ENCODE measurements at places on chromosomes 6 and 20. TPM values are rescaled to one million over a fixed set of nuclear protein-coding genes. Genes with fewer than 3 reads are reported as not detected.

GRCh38 chr6:46299253-46299652 is 128.5 kb upstream of the ENPP5 start:
- no peak overlapping the region for H3K27ac ChIP-seq
- H3K36me3 ChIP-seq = no peaks in the 10 kb centered on the region
- no peak overlapping the region for H3K4me3 ChIP-seq
- no peaks in the 10 kb centered on the region for H3K27me3 ChIP-seq
- H3K4me1 ChIP-seq = no peaks in the 10 kb centered on the region

- no peak overlapping the region for H3K27ac ChIP-seq
- no peaks in the 10 kb centered on the region for H3K4me1 ChIP-seq
- no peaks in the 10 kb centered on the region for H3K36me3 ChIP-seq
- no peaks in the 10 kb centered on the region for H3K27me3 ChIP-seq
- H3K4me3 ChIP-seq = no peak overlapping the region
- DNase-seq = no peak
Observed at GRCh38 chr20:51365670-51366069, 176.8 kb downstream of the NFATC2 start.

GRCh38 chr6:142485256-142485655 is 183.4 kb downstream of the ADGRG6 start:
- H3K27me3 ChIP-seq = no peaks in the 10 kb centered on the region
- no peak for DNase-seq
- no peak overlapping the region for H3K27ac ChIP-seq
- no peak overlapping the region for H3K4me3 ChIP-seq

DNA sequence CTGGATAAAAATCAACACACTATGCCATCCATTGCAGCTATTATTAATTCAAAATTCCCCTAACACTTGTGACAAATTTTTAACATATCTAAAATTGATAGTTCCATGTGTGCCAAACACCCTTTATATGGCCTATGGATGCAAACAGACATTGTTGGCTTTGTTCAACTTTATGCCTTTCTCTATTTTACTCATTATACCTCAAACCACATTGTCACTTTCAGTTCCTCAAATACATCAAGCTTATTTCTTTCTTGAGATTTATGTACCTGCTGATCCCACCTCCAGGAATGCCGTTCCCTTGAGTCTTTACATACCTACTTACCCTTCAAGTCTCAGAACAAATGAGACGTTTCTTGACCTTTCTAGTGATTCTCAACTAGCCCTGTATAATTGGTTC is 193.5 kb upstream of the PLN start:
- no peaks in the 10 kb centered on the region for H3K27me3 ChIP-seq
- no peaks in the 10 kb centered on the region for H3K4me1 ChIP-seq
- H3K36me3 ChIP-seq = no peaks in the 10 kb centered on the region
- H3K4me3 ChIP-seq = no peak overlapping the region
- H3K27ac ChIP-seq = no peak overlapping the region

GRCh38 chr6:106882601-106883518 is 91.7 kb downstream of the CD24 start:
- no peaks in the 10 kb centered on the region for H3K36me3 ChIP-seq
- H3K27ac ChIP-seq = no peak overlapping the region
- no peak for DNase-seq
- no peaks in the 10 kb centered on the region for H3K27me3 ChIP-seq
- no peak overlapping the region for H3K4me3 ChIP-seq

DNA sequence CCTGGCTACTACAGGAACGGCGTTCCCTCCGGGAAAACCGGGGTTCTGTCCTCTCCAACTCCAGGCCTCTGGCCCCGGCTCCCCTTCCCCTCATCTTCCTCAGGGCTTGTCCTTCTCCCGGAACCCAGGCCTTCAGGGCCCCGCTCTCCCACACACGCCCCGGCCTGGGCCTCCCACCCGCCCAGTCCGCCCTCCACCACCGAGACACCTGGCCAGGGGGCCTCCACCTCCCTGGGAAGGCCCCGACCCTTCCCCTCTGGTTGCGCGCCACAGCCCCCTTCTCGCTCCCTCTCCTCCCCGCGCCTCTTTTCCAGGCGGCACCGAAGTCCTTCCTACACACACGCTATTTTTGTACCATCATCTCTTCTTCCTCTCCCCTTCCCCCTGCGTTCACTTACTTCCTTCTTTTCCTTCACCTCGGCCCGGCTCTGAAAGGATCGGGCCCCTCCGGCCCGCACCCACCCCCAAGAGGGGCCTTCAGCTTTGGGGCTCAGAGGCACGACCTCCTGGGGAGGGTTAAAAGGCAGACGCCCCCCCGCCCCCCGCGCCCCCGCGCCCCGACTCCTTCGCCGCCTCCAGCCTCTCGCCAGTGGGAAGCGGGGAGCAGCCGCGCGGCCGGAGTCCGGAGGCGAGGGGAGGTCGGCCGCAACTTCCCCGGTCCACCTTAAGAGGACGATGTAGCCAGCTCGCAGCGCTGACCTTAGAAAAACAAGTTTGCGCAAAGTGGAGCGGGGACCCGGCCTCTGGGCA is 1.3 kb upstream of the SIRPA start:
- DNase-seq = no peak
- H3K4me1 ChIP-seq = peaks cover 2% of the 10 kb centered on the region
- no peaks in the 10 kb centered on the region for H3K36me3 ChIP-seq
- no peak overlapping the region for H3K27ac ChIP-seq
- H3K27me3 ChIP-seq = peaks cover 20% of the 10 kb centered on the region

DNA sequence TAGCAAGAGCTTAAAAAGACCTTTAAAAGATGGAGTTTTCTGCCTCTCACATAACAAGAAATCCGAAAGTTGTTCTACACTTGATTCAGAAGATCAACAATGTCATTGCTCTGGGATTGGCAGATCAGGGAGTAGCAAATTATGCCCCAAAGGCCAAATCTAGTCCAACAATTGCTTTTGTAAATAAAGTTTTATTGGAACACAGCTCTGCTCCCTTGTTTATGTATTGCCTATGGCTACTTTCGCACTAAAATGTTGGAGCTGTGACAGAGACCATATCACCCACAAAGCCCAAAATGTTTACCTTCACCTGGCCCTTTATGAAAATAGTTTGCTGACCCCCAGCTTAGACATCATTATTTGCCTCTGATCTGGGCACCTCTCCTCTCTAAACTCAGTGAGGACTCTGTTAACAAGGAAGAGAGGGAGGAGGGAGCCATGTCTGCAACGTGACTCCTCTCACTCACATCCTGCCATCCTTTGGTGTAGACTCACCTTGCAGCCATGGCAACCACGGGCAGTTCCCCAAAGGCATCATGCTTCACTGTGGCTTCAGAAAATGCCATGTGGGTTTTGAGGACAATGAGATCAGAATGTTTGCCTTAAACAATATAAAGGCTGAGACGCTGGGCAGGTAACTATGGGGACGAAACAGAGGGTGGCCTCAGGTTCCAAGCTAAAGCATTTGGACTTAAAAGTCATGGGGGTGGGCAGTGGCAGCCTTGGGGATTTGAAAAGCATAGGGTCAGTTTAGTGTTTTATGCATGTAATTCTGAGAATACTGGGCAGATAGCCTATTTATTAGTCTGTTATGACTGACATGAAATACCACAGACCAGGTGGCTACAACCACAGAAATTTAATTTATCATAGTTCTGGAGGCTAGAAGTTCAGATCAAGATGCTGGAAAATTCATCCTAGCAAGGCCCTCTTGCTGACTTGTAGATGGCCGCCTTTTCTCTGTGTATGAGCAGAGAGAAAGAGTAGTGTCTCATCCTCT is 149.7 kb upstream of the TNFAIP3 start:
- H3K27me3 ChIP-seq = no peaks in the 10 kb centered on the region
- H3K4me3 ChIP-seq = no peak overlapping the region
- peak overlapping the region; percentile 72 for H3K27ac ChIP-seq
- no peaks in the 10 kb centered on the region for H3K36me3 ChIP-seq
- peaks cover 23% of the 10 kb centered on the region for H3K4me1 ChIP-seq

GRCh38 chr6:150725795-150726194 is 126.1 kb downstream of the PLEKHG1 start:
- no peak for DNase-seq
- no peaks in the 10 kb centered on the region for H3K36me3 ChIP-seq
- no peaks in the 10 kb centered on the region for H3K27me3 ChIP-seq
- H3K4me1 ChIP-seq = peaks cover 2% of the 10 kb centered on the region

- no peak overlapping the region for H3K27ac ChIP-seq
- DNase-seq = no peak
- H3K4me3 ChIP-seq = no peak overlapping the region
- H3K36me3 ChIP-seq = no peaks in the 10 kb centered on the region
Observed at GRCh38 chr6:138540468-138540867, 41.2 kb upstream of the NHSL1 start.

- no peaks in the 10 kb centered on the region for H3K4me1 ChIP-seq
- no peaks in the 10 kb centered on the region for H3K36me3 ChIP-seq
- no peak for DNase-seq
- no peak overlapping the region for H3K27ac ChIP-seq
- peaks cover 22% of the 10 kb centered on the region for H3K27me3 ChIP-seq
Observed at GRCh38 chr6:166005944-166006899, 161.4 kb downstream of the TBXT start.

DNA sequence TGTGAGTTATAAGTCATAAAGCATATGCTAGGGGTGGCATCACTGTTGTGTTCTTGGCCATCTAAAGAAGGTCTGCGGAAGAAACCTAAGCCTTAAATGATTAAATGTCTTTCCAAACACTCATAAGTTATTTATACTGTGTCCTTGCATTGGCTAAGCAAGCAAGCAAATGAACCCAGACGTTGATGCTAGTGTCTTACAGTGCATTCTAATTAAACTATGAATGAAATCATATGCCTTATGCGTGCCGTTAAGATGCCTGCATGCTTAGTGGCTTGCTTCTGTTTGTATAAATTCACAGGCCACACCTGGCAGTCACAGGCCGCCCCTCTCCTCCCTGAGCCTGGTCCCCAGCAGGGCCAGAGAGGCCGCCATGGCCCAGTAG is 49.9 kb downstream of the RIN2 start:
- no peaks in the 10 kb centered on the region for H3K36me3 ChIP-seq
- no peak overlapping the region for H3K27ac ChIP-seq
- H3K27me3 ChIP-seq = no peaks in the 10 kb centered on the region
- no peaks in the 10 kb centered on the region for H3K4me1 ChIP-seq

DNA sequence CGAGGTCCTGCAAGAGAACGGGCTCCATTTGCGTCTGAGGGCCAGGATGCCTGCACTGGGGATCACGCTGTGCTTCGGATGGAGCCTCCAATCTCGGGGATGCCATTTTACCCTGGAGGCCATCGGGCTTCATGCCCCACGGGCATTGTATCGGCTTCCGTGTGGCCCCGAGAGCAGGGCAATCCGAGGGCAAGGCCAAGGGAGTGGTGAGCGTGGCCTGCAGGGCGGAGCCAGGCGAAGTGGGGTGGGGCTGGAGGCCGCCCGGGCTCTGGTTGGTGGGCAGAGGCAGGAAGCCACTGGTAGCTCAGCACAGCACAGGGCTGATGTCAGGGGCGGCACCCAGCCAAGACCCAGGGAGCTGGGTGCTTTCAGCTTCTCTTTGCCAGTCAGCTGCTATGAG is 57.5 kb upstream of the BHLHE23 start:
- no peak for DNase-seq
- H3K4me3 ChIP-seq = no peak overlapping the region
- H3K27ac ChIP-seq = no peak overlapping the region
- peaks cover 29% of the 10 kb centered on the region for H3K27me3 ChIP-seq

DNA sequence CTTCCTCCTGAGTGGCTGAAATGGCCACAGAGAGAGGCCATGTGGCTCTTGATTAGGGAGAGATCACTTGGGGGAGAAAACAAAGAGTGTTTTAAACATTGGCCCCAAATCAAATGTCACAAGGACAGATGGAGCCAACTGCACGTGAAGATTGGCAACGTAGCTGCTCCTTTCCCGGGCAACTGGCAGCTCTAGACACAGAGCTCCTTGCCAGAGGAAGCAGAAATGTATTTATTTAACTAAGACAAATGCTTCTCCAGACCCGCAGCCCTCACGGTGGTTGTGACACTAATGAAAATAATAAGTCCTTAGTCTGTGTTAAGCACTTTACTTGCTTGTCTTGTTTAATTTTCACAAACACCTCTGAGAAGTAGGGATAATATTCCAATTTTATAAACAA is 49.6 kb upstream of the DSN1 start:
- H3K27me3 ChIP-seq = no peaks in the 10 kb centered on the region
- H3K36me3 ChIP-seq = no peaks in the 10 kb centered on the region
- H3K27ac ChIP-seq = no peak overlapping the region

- H3K4me1 ChIP-seq = no peaks in the 10 kb centered on the region
- H3K36me3 ChIP-seq = no peaks in the 10 kb centered on the region
- no peak overlapping the region for H3K4me3 ChIP-seq
- no peak overlapping the region for H3K27ac ChIP-seq
Observed at GRCh38 chr6:169942173-169942572, 190.8 kb downstream of the ERMARD start.

DNA sequence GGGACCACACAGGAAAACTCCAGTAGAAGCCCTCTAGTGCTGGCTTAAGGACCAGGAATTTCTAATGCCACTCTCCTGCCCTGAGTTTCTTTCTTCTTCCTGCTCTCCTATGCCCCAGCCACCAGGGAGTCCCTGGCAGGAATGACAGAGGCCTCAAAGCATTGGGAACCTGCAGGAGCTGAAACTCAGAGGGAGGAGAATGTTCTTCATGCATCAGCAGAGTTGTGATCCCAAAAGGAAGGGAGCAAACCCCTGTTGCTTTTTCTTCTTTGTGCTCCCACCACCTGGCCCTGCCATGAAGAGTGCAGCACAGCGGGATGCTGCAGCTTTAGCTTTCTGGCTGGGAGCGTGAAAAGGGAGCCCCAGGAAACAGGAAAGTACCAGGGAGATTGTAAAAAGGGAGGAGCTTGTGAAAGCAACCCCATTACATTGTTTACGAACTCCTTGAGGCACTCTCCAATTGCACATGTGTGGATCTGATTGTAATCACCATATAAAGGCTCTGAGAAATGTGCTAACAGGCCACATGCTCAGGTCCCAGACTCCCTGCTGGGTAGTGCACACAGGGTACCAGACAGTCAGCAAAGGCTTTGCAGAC is 34.7 kb upstream of the FKBP1A start:
- H3K27ac ChIP-seq = no peak overlapping the region
- no peak for DNase-seq
- H3K4me1 ChIP-seq = peaks cover 2% of the 10 kb centered on the region
- H3K4me3 ChIP-seq = no peak overlapping the region
- no peaks in the 10 kb centered on the region for H3K36me3 ChIP-seq
- no peaks in the 10 kb centered on the region for H3K27me3 ChIP-seq

GRCh38 chr6:46917002-46917545 is 4.7 kb downstream of the ADGRF5 start:
- DNase-seq = no peak
- H3K27ac ChIP-seq = no peak overlapping the region
- H3K4me3 ChIP-seq = no peak overlapping the region
- H3K27me3 ChIP-seq = no peaks in the 10 kb centered on the region
- H3K4me1 ChIP-seq = no peaks in the 10 kb centered on the region

The FABP7 gene
- total RNA-seq = not detected

The PDYN gene
- not detected for total RNA-seq

The NMBR gene
- not detected for total RNA-seq

The DEFB132 gene
- total RNA-seq = not detected

The STMND1 gene
- total RNA-seq = not detected

The CDC25B gene
- 144 TPM for total RNA-seq

The BANF2 gene
- total RNA-seq = not detected

The MDFI gene
- total RNA-seq = not detected

The KCNK16 gene
- not detected for total RNA-seq

The FAM184A gene
- total RNA-seq = 3.3 TPM
